ENCODE measurements at places on chromosomes 1 and 21.

DNA sequence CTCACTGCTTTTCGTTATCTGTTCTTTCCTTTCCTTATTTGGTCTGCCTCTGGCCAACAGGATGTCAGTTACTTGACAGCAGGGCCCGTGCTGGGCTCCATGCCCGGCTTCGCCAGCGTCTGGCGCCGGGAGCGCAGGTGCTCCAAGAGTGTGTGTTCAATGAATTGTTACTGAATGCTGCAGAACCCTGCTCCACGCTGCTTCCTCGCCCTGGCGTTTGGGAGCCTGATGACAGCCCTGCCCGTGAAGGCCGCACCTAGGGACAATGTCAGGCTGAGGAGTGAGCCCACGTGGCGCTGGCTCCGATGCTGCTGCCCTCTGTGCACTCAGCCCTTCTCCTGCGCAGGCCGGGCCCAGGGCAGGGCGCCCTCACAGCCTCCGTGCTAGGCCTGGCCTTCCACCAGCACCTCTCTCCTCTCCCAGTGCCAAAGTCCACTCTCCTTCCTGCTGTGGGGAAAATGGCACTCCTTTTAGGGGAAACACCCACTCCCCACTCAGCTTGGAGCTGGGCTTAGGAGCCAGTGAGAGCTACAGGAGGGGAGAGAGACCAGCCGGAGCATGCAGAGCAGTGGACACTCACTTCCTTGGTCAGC lies 51.4 kb downstream of the ACBD3 start:
- no peak for DNase-seq

DNA sequence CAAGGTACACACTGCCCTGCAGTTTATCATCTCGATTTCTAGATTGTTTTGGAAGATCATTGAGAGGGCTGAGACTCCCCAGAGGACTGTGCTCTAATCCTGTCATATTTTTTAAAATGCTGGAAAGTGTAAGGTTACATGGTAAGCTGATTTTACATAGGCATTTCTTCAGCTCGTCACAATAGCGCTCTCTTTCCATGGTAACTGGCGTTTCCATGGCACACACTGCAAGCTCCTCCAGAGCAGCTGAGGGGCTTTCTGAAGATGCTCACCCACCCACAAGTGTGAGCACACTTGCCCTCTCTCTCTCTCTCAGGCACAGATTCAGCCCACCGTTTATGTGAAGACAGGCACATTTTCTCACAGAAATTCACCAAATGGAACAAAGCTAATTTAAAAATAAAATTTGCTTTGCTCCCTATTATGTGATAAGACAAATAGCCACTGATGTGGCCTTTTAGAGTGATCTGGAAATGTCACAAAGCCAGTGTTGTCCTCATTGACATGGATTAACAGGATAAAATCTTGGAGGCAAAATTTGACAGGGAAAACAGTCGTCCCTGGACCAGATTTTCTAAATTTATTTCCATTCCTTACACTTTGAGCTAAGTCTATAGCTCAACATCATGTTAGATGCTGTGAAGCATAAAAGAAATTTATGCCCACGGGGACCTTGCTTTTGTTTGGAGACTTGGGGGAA lies 421.5 kb downstream of the RWDD3 start:
- no peak for DNase-seq

DNA sequence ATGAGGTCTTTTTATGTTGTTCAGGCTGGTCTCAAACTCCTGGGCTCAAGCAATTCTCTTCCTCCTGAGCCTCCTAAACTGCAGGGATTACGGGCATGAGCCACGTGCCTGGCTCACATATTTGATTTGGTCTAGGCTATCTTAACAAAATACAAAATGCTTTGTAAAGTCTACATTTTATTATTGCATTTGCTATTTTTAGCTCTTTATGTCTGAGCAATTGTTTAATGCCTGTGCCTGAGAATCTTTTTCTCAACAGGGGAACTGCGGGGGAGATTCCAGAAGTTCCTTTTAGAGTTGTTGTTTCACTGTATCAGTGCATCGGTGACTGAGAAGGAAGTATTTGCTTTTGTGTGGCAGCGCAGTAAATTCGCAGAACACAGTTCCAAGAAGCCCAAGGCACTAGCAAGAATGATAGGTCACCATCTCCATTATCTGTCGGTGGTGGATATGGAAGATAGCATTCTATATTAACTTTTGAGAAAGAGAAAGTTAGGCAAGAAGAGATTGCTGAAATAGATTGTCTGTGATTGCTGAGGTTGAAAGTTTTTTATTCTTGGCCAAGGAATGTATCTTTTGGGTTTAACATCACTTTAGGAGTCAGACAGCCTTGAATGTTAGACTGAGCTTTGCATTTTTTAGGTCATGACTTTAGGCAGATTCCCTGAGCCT lies 167.3 kb downstream of the PDE4B start:
- DNase-seq, result no peak

GRCh38 chr1:43545339-43545694 lies 14.6 kb downstream of the PTPRF start:
- no peak for DNase-seq

DNA sequence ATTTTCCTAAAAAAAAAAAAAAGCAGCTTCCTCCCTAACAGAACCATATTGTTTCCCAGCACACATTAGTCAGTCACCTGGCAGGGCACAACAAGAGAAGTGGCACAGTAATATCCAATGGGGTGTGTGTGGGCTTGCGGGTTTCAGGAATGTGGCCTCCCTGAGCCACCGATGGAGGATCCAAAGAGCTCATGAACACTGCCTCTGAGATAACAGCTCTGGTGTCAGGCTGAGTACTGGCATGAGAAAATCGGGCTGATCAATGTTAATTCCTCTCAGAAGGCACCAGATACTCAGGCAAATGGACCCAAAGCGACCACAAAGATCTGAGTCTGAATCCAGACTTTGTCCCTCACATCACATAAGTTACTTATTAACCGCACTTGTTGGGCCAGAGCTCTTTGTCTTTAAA lies 2.2 kb upstream of the LYPD8 start:
- no peak for DNase-seq

GRCh38 chr1:81499487-81499886 lies 301.2 kb upstream of the ADGRL2 start:
- DNase-seq, result no peak

Data from smooth muscle cell of the brain vasculature (primary cell).